CD4-positive, alpha-beta memory T cell (primary cell): ENCODE measurements at places on chromosomes 3 and 15. TPM values are rescaled to one million over a fixed set of nuclear protein-coding genes. Genes with fewer than 3 reads are reported as not detected.

Gene PTH1R
- total RNA-seq, result not detected

Gene OSTN
- not detected for total RNA-seq

Gene SPTSSB
- total RNA-seq, result not detected

- H3K4me3 ChIP-seq, result no peak overlapping the region
- peaks cover 38% of the 10 kb centered on the region for H3K4me1 ChIP-seq
- no peak for DNase-seq
- H3K27ac ChIP-seq, result no peak overlapping the region
Observed at GRCh38 chr3:157066335-157067098, 93.4 kb downstream of the CCNL1 start.

GRCh38 chr3:168088106-168088720, 7.5 kb downstream of the GOLIM4 start:
- H3K27ac ChIP-seq, result no peak overlapping the region
- no peaks in the 10 kb centered on the region for H3K36me3 ChIP-seq
- no peak for DNase-seq
- H3K4me1 ChIP-seq, result no peaks in the 10 kb centered on the region

DNA sequence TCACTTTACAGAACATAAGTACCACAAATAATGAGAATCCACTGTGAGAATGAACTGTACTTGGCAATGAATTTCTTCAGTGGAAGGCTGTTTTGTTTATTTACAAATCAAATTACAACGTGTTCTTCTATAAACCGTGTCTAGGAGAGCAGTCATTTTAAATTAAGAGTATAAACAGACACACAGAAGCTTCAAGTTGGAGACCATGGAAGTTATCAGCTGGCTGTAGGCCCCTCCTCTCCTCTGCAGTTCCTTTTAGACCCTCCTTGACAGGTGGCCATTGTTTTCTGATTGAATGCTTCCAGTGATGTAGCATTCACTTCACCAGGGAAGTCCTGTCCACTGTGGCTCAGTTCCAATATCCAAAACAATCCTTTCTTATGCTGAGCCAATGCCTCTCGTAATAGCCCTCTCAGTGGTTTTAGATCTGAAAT, 7.3 kb upstream of the MAPK6 start:
- no peak overlapping the region for H3K4me3 ChIP-seq
- no peak overlapping the region for H3K27ac ChIP-seq
- no peaks in the 10 kb centered on the region for H3K36me3 ChIP-seq
- H3K27me3 ChIP-seq, result no peaks in the 10 kb centered on the region
- no peak for DNase-seq
